ENCODE measurements at places on chromosomes 3 and 15. TPM values are rescaled to one million over a fixed set of nuclear protein-coding genes. Genes with fewer than 3 reads are reported as not detected.

The ETFA gene
- 246 TPM for total RNA-seq

The THRB gene
- 2.8 TPM for total RNA-seq

The TLR9 gene
- not detected for total RNA-seq

The C3orf49 gene
- not detected for total RNA-seq

The HACD2 gene
- total RNA-seq = 8.6 TPM

The CHRNA3 gene
- not detected for total RNA-seq

Measured in Caki2 (cell line).